ENCODE measurements at places on chromosomes 12 and 14.

- no peak for DNase-seq
These were observed 36.3 kb upstream of the SINHCAF start for GRCh38 chr12:31362115-31362758.

DNA sequence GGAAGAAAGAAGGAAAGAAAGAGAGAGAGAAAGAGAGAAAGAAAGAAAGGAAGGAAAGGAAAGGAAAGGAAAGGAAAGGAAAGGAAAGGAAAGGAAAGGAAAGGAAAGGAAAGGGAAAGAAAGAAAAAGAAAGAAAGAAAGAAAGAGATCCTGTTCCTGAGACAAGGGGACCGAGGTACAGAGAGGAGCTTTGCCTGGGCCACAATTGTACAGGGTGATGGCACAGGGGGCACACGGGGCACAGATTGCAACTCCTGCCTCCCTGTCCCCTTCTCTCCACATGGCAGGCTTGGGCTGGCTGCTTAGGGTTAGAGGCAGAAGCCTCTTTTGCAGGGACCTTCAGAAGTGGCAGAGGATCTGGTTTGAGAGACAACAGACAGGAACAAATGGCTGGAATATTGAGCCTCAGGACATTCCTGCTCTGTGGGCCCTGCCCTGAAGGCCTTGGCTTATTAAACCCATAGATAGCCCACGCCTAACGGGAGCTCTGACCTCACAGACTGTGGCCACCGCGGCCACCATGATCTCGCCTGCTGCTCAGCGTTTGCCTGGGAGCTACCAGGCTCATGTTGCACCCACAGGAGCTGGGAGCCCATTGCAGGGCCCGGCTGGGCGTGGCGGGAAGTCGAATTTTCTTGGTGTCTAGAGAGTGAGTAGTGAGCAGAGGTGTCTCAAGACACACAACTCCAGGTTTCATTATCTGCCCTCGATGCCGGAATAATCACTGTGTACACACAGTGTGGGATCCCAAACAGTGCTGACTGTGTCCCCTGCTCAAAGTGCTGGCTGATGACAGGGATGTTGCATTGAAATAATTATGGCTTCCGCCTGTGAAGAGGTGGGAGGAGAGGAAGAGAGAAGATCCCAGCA, 147.9 kb upstream of the NCOR2 start:
- no peak for DNase-seq

GRCh38 chr12:94098466-94098865, 49.9 kb upstream of the PLXNC1 start:
- peak; percentile 58 for DNase-seq

DNA sequence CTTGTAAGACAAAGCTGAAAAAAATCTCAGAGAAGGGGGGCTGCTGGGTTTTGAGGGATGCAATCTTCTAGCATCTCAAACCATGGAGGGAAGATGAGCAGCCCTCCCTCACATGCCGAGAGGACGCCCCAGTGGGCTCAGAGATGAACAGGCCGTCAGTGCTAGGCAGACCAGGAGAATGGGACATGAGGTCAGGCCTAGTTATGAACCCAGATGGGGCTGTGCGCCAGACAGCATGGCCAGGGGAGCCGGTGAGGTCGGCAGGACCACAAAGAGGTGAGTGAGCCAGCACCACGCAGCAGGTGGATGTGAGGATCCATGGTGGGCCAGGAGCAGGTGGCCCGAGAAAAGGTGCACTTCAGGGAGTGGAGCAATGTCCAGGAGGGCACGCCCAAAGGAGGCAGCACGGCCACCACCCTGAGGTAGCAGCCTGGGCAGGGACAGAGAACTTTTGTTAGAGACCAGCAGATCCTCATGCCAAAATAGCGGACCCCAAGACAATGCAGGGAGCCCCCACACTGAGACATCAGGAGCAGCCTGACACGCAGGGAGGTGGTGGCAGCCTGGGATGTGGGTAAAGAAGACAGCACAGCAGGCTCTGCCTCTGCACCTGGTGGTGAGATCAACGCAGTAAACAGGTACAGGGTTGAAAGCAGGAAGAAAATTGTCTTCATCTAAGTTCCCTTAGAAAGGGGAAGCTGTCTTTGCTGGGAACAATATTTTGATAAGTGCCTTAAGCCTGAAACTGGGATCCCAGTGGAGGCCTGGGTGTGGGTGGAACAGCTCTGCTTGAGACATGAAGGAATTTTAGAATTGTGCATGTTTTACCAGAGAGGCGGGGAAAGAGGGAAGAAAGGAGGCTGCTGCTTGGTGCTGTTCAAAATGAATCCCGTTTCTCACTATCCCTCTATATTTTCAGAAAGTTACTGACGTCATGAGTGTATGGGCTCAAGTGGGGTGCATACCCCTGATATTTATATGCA, 17.8 kb upstream of the MCRS1 start:
- no peak for DNase-seq

DNA sequence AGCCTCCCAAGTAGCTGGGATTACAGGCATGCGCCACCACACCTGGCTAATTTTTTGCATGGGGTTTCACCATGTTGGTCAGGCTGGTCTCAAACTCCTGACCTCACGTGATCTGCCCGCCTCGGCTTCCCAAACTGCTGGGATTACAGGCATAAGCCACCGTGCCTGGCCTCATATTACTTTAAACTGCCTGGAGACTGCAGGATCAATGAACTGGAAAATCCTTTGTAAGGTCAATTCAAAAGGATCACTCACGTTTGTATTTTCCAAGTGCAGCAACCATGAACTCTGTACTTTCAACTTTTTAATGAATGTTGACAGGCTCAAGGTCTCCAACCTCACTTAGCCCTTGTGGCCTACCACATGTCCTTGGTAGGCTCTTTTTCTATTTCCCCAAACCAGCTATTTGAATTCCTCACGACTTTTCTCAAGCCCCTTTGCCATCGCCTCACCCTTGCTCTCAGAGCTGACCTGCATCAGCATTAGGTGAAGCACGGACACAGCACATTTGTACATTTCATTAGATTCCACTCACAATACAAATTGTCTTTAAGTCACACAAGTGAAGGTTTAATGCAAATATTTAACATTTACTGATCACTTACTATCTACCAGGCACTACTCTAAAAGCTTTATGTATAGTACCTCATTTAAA, 42.2 kb upstream of the GCH1 start:
- DNase-seq: no peak

- no peak for DNase-seq
These were observed 120.5 kb downstream of the KCNMB4 start for GRCh38 chr12:70486588-70486987.

DNA sequence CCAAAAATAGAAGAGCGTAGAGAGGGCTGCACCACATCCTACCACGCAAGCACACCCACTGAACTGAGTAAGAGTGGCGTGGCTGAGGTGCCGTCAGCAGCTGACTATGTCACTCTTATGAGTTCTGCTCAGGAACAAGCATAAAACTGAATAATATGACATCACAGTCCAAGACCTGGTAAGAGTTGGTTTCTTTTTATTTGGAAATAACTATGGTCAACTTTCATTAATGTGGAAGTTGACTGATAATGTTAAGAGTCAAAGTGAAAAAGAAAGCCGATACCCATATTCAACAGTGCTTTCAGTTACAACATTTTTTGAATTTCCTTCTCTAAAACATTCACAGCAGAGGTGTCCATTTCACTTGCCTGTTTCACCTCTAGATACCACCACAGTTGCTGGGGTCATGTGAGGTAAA, 44.6 kb downstream of the GNS start:
- no peak for DNase-seq

GRCh38 chr12:28578833-28579252, 388.6 kb downstream of the CCDC91 start:
- no peak for DNase-seq

- no peak for DNase-seq
These were observed 63.2 kb upstream of the FOXN3 start for GRCh38 chr14:89480278-89480677.

DNA sequence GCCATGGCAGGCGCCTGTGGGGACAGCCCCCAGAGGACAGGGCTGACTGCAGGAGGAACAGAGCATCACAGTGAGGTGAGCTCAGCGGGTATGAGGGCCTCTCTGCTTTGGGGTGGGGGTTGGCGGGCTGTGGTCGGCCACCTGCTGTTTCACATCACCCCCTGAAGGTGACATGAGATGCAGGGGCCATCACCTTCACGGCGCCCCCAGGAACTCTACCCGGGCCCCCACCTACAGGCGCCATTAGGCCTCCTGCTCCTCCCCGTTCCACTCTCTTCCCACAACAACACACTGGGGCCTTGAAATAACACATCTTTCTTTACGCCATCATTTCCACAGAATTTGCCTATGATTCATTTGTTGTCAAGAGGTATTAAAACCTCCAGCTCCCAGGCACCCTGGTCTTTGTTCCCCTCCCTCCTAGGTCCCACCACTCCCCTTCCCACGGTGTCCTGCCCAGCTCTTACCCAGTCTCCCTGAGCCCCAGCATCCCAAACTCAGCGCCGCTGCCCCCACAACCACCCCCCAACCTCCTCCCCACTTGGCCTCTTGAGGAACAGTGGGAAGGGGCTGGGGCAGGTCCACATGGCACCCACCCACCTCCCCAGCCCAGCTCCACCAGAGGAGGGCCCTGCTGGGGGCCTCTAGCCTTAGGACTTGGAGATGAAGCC, 12.7 kb upstream of the HDAC7 start:
- DNase-seq: no peak

GRCh38 chr12:109294286-109294796, 14.7 kb downstream of the FOXN4 start:
- no peak for DNase-seq

DNA sequence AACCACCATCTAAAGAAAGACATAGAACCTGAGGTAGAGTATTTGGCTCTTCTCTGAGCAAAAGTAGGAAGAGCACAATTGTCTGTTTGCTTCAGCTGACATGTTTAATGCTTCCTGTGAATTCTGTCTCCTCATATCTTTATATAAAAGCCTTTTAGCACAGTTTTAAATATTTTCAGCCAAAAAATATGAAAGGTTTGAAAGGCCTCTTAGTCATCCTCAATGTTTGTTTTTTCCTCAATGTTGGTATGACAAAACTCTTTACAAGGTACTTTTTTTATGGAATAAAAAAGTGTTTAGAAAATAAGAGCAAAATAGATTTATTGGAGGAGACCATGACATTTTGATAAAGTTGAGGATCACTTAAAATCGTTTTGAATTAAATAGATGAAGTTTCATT, 360.9 kb downstream of the NAV3 start:
- no peak for DNase-seq

DNA sequence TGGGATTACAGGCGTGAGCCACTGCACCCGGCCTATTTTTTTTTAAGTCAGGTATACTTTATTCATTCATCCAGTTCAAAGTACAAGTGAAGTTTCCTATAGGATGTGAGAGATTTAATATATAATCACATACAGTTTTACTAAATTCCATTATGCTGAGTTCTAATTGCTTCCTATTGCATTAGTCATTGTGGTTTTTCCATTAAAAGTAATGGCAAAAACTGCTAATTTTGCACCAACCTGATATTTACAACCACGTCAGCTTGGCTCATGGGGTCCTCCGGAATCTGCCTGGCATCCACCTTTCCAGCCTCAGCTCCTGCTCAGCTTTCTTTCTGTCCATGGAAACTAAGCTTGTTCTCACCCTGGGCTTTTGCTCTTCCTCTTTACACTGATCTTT, 67.0 kb upstream of the CSRP2 start:
- no peak for DNase-seq

- no peak for DNase-seq
These were observed 32.4 kb downstream of the PIGH start for GRCh38 chr14:67567654-67568053.
